ENCODE measurements at places on chromosomes 7 and 10.

GRCh38 chr7:105665684-105666083, 84.4 kb upstream of the EFCAB10 start:
- DNase-seq: no peak

DNA sequence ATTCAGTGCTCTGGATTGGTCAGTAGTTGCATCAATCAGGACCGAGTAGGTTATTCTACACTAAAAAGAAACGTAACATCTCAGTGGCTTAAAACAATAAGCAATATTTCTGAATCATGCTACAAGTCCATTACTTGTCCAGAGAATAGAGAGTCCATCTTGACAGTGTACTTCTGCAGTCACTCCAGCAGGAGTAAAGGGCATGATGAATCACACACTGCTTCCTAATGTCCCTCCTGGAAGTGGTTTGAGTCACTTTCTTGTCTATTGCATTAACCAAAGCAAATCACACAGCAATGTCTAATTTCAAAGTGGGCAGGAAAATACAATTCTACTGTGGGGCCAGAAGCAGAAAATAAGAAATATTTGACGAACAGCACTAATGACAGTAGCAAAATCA, 124.8 kb downstream of the TSPAN12 start:
- no peak for DNase-seq

GRCh38 chr7:29335188-29336083, 140.9 kb downstream of the CHN2 start:
- DNase-seq: no peak

DNA sequence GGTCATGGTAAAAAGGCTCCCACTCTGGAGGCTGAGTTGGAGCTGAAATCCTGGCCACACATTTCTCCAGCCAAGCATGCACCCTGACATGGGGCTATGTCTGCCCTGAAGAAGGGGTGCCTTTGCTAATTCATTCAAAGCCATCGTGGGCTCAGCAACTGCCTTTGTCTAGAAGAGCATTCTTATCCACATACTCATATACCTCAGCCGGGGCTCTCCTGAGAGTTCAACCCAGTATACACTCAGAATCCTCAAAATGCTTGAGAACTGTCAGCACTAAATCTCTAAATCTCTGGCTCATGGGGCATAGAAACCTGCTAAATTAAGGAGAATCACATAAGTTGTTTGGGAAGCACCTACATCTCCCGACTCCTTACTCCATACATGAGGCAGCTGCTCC, 89.3 kb downstream of the MRPL32 start:
- no peak for DNase-seq

DNA sequence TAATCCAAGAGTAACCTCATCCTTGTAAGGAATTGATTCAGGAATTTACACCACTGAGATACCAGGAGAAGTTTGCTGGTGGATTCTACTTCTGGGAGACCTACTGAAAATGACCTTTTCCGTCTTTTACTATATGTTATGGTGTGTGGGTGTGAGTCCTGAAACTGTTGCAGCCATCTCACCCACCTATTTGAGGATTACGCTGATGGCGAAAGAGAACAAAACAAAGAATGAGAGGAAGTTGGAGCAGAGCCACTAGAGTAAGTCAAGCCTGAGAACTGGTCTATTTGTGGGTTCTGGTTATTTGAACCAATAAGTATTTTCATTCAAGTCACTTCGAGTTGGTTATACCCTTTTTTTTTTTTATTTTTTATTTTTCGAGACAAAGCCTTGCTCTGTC, 12.7 kb upstream of the ABCC2 start:
- DNase-seq: no peak

GRCh38 chr7:16776053-16776452, 22.5 kb downstream of the TSPAN13 start:
- no peak for DNase-seq

DNA sequence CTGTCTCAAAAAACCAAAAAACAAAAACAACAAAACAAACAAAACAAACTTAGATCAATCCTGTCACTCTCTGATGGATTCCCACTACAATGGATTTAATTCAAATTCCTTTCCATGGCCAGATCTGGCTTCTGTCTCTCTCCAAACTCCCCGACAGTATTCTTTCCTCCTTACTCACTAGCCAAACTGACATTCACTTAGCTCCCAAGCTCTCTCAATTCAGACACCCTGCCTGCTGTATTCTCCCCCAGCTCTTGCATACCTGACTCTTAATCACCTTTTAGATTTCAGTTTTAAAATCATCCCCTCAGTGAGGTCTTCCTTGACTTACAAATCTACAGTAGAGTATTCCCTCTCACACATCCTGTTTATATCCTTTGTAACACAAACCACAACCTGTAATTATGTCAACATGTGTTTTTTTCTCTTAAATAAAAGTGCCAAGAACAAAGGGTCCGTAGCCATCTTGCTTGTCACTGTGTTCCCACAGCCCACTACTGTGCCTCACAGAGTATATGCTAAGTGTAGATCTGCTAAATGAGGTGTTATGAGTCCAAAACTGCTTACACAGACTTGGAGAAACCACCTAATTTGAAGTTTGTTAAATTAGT, 14.4 kb downstream of the HERPUD2 start:
- DNase-seq: no peak

GRCh38 chr7:141276031-141276430, 202.2 kb downstream of the TMEM178B start:
- no peak for DNase-seq

DNA sequence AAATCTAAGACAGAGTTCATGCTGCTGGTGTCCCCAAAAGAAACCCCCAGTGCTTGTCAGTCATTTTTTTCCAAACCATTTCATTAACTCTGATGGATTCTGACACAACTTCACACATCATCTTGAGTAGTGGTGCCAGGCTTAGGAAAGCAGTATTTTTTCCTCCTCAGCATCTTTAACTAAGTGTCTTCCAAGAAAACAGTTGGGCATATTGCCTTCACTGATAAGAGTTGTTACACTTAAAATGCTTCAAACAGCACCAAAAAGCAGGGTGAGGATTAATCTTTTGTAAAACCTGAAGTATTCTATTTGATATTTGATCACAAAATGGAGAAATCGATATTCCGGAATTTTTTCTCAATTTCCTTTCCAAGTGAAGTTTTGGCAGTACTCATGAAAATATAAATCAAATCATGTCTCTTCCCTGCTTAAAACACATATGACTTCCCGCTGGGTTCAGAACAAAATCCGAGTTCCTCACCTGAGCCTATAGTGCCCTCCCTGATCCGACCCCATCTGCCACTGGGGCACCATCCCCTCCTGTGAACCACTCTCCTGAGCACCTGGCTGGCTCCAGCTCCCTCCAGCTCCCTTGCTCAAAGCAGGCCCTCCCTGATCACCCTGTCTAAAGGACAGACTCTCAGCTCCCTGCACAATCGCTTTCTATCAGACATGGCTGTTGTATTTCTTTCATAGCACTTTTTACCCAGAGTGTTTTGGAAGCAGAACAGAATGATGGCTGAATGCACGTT, 61.6 kb downstream of the CYTH3 start:
- DNase-seq: no peak

GRCh38 chr10:3330663-3331062, 158.1 kb upstream of the PITRM1 start:
- DNase-seq: no peak

- no peak for DNase-seq
Measured at GRCh38 chr10:97475936-97476594, 22.2 kb downstream of the MMS19 start.

- no peak for DNase-seq
Measured at GRCh38 chr10:70738006-70738760, 47.0 kb downstream of the TBATA start.

DNA sequence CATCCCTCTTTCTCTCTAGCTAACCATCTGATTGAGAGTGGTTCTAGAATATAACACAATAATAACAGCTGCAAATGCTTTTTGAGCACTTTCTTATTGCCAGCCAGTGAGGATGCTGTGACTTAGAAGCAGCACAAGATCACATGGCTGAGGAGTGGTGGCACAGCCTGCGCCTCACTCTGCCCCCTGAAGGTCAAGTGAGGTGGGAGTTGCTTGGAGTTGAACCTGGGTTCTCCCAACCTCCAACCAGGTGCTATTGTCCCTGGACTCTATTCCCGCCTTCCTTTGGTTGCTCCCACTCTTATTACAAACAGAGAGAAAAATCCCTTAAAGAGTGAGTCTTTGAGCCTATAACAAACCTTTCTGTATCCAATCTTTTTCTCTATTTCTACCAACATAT, 280.3 kb upstream of the PODXL start:
- no peak for DNase-seq

GRCh38 chr7:81715984-81716588, 53.8 kb downstream of the HGF start:
- DNase-seq: no peak

DNA sequence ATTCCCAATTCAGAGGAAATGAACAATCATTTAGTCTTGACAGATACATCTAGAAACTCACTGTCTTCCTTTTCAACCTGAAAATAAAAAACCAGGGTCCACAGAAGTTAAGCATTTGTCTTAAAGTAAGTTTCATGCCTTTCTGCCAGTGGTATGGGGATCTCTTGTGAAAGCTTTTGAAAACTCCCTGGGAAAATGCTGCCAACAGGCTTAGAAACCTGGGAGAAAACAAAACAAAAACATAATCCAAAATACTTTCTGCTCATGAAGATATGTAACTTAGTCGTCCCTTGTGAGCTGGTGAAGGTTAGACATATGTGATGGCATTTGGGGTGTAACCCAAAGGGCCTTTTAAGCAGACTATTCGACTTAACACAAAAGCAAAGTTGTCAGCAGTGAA, 66.4 kb upstream of the ZNF438 start:
- DNase-seq: no peak

- DNase-seq: no peak
Measured at GRCh38 chr10:130463876-130464364, 327.7 kb downstream of the GLRX3 start.

DNA sequence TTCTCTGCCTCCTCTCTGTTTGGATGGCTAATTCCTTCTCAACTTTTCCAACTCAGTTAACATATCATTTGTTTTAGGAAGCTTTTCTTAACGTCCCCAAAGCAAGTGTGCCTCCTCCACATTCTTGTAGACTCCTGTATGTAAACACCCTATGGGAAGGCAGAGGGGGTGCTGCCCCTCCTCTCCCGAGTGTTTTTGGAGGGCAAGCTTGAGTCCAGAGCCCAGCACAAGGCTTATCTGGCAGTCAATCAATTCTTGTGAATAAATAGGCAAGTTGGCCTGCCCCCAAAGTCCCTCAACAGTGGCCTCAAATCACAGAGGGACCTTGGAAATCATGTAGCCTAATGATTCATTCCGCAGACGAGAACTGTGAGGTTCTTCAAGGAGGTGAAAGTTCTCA, 305.6 kb downstream of the RPS24 start:
- DNase-seq: no peak

DNA sequence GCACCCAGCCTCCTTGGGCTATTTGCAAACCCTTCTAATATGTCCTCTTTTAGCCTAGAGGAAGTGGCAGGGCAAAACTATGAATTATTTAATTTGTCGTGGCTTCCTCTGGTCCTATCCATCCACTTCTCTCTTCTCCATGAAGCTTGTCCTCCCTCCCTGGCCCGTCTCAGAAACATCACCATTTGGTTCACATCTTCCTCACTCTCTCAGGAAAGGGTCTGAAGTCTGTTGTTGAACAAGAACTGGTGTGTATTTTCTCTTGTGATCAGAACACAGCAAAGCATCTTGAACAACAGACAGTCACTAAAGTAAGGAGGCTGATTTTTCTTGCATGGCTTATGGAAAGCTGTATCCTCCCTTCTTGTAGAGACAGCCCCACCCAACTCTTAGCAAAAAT, 550.1 kb upstream of the NRP1 start:
- no peak for DNase-seq

GRCh38 chr10:15789793-15790525, 70.2 kb upstream of the ITGA8 start:
- DNase-seq: no peak

GRCh38 chr7:26925768-26926167, 61.4 kb upstream of the SKAP2 start:
- no peak for DNase-seq

- no peak for DNase-seq
Measured at GRCh38 chr10:101683276-101683675, 11.7 kb downstream of the FBXW4 start.

- DNase-seq: no peak
Measured at GRCh38 chr10:117374506-117375359, 507 bp downstream of the PDZD8 start.

GRCh38 chr7:91228927-91229558, 35.2 kb upstream of the FZD1 start:
- no peak for DNase-seq

DNA sequence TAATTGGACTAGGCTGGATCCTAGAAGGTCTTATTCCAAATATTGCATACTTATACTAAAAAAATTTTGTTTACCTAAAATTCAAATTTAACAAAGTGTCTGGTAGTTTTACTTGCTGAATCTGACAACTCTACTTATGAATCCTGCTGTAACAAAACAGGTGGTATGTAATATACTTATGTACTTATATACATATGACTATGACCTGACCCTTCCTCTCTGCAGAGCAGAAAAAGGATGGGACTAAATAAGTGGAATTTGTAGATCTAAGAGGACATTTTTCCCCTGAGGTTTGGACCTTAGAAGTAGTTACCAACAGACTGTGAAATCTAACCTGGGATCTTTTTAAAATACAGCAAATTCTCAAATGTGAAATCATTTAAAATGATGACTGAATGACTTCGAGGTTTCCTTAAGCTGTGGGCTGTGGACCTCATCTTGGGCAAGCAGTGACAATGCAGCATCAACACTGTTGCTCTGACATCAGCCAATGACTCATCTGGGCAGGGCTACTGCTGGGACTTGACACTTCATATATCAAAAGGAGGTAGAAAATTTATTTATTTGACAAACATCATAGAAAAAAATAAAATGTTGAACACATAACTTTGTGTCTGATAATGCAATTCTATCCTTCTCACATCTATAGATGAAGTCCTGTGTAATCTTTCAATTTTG, 73.6 kb downstream of the RELN start:
- no peak for DNase-seq

- DNase-seq: no peak
Measured at GRCh38 chr7:79529881-79530235, 76.4 kb upstream of the MAGI2 start.

DNA sequence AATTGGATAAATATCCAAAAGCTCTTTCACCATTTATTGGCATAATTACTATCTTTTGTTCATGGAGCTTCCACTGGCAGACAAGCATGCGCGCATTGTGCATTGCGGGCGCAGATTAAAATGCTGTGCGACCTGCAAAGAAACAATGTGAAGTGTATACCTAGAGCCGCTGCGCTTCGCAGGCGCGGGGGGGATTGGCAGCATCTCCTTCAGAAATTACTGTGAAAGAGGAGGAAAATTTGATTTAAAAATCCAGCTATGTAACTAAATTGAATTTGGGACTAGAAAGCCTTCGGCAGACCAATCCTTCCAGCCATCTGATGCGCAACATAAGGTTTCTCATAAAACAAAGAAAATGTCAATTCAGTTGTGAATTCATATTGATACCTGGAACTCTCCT, 10.3 kb upstream of the NPM3 start:
- no peak for DNase-seq
